EL (cell line): ENCODE measurements at places on chromosomes 7 and 10.

GRCh38 chr10:123857616-123858015 lies 34.0 kb downstream of the CPXM2 start:
- no peak for DNase-seq

- peak; percentile 29 for DNase-seq
These were observed 46.2 kb downstream of the FAM53B start for GRCh38 chr10:124697837-124698544.

GRCh38 chr10:93751832-93752231 lies 5.9 kb upstream of the LGI1 start:
- DNase-seq = peak; percentile 34

GRCh38 chr7:38107486-38107893 lies 70.6 kb upstream of the STARD3NL start:
- DNase-seq = peak; percentile 51

DNA sequence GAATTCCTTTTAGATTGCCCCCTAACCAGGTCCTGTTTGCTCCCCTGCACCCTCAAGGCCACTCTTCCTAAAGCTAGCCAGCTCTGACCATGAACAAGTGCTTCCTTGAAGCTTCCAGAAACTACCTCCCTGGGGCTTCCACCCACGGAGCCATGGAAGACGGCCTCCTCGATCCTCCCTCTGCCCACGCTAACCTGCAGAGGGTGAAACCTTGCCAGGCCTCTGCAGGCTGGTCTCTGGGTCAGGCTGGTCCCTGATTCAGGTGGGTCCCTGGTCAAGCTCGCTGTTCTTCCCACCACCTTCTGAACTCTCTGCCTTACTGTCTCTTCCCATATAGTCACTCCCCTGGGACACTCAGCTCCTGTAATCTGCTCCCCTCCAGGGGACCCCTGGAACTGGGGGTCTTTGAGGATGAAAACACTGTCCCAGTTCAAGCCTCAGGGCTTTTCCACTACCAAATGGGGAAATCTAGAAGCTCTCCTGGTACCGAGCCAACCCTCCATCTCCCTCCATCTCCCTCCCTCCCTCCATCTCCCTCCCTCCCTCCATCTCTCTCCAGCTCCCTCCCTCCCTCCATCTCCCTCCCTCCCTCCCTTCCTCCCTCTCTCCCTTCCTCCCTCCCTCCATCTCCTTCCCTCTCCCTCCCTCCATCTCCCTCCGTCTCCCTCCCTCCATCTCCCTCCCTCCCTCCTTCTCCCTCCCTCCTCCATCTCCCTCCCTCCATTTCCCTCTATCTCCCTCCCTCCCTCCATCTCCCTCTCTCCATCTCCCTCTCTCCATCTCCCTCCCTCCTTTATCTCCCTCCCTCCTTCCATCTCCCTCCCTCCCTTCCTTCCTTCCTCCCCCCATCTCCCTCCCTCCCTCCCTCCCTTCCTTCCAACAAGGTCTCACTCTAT lies 2.9 kb downstream of the MLXIPL start:
- DNase-seq = no peak

DNA sequence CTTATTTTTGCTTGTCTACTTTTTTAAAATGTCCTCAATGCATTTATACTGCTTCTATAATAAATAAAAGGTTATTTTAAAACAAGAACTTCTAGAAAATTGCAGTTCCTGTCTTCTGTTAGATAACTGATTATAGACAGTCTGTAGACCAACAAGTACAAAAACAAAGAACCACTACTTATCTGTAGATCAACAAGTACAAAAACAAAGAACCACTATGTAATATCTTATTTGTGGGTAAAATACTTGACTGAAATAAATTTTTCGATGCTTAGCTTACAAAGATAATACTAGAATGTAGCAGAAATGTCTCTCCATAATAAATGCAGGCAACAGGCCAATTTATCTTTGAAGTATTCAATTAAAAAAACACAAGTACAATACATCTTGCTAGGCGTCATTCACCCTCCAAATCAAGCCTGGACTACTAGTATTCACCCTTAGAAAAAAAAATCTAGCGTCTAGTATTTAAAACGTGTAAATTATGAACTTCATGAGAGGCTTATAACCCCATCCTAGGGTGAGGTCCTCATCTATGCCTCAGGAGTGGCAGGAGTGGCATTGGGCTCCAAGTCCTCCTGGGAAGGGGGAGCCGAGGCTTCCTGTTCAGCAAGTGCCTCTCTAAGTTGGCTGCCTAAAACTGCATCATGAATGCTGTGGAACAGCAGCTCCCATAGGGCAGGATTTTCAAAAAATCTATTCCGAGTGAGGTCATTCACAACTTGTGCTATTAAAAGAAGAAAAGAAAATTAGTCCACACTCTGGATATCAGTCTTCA lies 26.6 kb downstream of the PSMC2 start:
- DNase-seq = no peak

GRCh38 chr7:101081432-101081831 lies 3.8 kb upstream of the TRIM56 start:
- no peak for DNase-seq

DNA sequence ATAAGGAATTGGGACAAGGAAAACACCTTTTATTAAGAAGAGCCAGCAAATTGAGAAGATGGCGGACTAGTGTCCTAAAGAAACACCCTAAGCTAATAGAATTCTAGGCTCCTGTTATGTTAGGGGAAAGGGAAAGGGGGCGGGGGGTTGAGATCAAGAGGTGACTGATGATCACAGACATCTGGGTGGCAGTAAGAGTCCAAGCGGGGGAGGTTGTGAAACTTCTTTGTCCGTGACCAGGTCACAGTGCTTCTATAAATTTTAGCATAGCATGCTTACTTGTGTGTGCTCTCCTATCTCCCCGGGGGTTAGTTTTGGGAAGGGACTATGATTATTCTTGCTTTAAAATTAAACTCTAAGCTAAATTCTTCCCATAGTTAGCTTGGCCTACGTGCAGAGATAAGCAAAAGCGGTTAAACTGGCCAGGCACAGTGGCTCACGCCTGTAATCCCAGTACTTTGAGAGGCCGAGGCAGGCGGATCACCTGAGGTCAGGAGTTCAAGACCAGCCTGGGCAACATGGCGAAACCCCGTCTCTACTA lies 262.1 kb downstream of the SKIDA1 start:
- no peak for DNase-seq

DNA sequence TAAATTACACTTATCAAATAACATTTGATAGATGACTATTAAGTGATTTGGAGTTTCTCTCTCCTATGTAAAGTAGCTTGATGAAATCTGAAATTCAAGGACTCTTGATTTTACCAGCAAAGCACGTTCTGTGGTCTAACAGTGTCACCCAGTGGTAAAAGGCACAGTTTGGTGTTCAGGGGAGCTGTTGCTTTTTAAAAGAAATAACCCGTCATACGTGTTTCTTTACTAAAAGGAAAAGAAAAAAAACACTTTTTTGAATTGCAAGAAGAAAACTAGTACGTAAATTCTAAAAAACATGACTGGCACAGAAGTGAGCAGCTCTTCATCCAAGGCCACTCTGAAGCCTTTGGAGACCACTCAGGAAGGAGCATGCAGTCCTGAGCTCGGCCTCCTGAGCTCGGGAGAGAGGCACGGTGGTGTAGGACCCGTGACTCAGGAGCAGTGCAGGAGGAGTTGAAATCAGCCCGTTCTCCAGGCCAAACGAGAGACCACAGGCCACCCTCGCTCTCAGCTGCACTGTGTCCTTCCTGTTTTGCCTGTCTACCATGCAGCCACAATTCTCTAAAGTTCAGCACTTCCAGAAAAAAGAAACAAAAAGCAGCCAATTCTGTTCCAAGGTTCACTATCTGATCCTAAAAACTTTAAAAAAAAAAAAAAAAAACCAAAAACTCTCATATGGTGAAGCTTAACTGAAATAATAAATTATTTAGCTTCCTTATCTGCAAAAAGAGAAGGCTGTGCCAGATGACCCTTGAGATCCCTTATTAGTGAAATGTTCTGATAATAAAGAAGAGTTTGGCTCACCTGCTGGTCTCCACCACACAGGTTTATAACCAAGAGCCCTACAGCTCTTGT lies 212.6 kb upstream of the FRMD4A start:
- DNase-seq = no peak
